ENCODE measurements at places on chromosomes 7 and 10. TPM values are rescaled to one million over a fixed set of nuclear protein-coding genes. Genes with fewer than 3 reads are reported as not detected.

Gene ETV1
- total RNA-seq, result 0.18 TPM

Gene SPDYE11
- total RNA-seq, result not detected

Gene ADRA2A
- total RNA-seq, result not detected

Gene AQP1
- total RNA-seq, result 0.22 TPM

Gene PLAC9
- not detected for total RNA-seq

Gene SPDYE17
- total RNA-seq, result not detected

Gene GAD2
- total RNA-seq, result not detected

Gene ARHGAP21
- 18.8 TPM for total RNA-seq

Gene TSC22D4
- 94.2 TPM for total RNA-seq

Gene PPP1R17
- not detected for total RNA-seq

Gene ATRNL1
- total RNA-seq, result not detected

All from activated CD8-positive, alpha-beta T cell treated with anti-CD3 and anti-CD28 coated beads for 36 hours (primary cell).